ENCODE measurements at places on chromosomes 13 and 19.
A peak's percentile ranks its signal among the peaks of the same experiment; 100 is the strongest.

GRCh38 chr13:19663416-19663979, 30.0 kb downstream of the MPHOSPH8 start:
- no peaks in the 10 kb centered on the region for H3K27me3 ChIP-seq
- H3K4me3 ChIP-seq: no peak overlapping the region
- peaks cover 100% of the 10 kb centered on the region for H3K36me3 ChIP-seq
- no peaks in the 10 kb centered on the region for H3K4me1 ChIP-seq
- H3K27ac ChIP-seq: no peak overlapping the region

- peaks cover 12% of the 10 kb centered on the region for H3K4me1 ChIP-seq
- no peak overlapping the region for H3K27ac ChIP-seq
- DNase-seq: no peak
- H3K4me3 ChIP-seq: no peak overlapping the region
These were observed 3.6 kb downstream of the IFT88 start for GRCh38 chr13:20570517-20570916.

DNA sequence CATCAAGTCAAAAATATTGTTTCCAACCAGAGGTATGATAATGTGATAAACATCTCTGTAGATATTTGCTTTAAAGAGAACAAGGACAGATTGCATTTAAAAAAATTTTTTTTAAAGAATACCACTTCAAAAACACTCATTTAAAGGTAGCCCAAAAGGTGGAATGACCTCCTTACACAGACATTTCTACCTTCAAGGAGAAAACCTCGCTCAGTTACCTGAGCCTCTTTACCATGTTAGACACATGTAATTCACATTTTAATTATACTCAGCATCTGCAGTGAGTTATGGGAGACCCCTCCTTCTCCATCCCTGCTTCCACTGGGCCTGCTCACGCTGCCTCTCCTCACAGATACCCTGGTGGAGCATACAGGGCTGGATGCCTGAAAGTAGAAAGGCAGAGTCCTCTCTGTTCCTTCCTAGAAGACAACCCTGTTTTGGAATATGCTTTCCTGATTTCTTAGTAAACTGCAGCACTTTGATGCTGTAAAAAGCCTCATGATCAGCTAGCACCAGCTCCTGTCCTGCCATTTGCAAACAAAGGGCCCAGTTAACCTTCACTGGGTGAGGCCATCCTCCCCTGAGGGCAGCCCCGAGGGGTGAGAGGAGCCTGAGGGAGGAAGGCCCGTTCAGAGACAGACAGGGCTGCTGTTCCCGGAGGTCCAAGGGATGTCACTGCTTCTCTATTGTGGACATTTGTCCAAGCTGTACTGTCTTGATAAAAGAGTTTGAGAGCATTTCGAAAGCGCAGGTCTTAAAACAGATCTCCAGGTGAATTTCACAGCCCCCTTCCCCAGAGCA, 117.8 kb downstream of the IRS2 start:
- no peak overlapping the region for H3K4me3 ChIP-seq
- H3K27me3 ChIP-seq: no peaks in the 10 kb centered on the region
- H3K36me3 ChIP-seq: no peaks in the 10 kb centered on the region
- no peaks in the 10 kb centered on the region for H3K4me1 ChIP-seq
- H3K27ac ChIP-seq: no peak overlapping the region

GRCh38 chr13:109199280-109199679, 569.9 kb downstream of the MYO16 start:
- peaks cover 5% of the 10 kb centered on the region for H3K4me1 ChIP-seq
- no peaks in the 10 kb centered on the region for H3K36me3 ChIP-seq
- DNase-seq: no peak
- H3K4me3 ChIP-seq: no peak overlapping the region

DNA sequence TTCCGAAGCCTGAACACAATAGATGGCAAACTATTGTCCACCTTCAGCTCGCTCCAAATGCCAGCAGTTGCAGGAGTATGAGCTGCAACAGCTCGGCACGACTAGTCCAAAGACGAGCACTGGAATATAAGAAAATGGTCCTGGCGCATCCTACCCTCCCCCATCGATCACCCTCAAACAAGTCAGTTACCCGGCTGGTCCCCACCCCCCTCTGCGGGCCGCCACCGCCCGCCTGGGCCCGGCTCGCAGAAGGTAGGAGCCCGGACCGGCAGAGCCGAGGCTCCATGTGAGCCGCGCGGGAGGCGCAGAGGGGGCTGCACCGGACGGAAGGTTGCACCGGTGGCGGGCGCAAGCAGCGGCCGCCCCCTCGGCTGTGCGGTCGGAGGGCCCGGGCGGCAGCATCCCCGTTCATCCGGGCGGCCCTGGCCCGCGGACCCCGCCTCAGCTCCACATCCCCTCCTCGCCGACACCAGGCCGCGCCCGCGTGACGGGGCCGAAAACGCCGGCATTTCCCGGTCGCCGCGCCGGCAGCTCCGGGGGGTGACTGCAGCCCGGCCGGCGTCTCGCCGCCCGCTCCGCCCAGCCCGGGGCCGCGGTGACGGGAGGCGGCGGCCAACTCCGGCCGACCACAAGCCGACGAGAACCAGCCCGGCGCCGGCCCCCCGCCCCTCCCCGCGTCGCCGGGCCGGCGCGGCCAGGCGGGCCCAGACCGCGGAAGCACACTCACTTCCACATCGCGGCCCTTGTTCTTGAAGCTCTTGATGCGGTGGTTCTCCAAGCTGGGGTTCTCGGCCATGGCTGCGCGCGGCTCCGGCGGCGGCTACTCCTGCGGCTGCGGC, 552 bp downstream of the KPNA3 start:
- H3K4me3 ChIP-seq: peak overlapping the region; percentile 93
- peaks cover 41% of the 10 kb centered on the region for H3K4me1 ChIP-seq
- DNase-seq: peak; percentile 71
- no peaks in the 10 kb centered on the region for H3K36me3 ChIP-seq

DNA sequence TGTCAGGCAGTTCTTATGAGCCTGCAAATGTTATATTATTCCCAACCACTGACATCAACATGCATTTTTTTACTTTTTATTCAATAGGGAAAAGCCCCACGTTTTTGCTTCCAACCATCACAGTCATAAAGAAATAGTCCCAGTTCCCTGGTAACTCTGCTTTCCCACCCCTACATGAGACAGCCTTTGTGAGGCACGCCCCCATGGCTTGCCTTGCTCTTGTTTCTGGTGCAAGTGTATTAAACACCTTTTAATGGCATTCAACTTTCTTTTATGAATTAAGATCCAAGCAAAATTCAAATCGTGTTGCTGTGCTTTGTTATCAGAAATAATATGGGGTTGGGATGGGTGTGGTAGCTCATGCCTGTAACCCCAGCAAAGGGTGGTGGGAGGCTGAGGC, 54.2 kb upstream of the ZNF429 start:
- H3K27ac ChIP-seq: no peak overlapping the region
- H3K27me3 ChIP-seq: no peaks in the 10 kb centered on the region
- DNase-seq: no peak
- no peaks in the 10 kb centered on the region for H3K36me3 ChIP-seq
- H3K4me1 ChIP-seq: no peaks in the 10 kb centered on the region

GRCh38 chr19:803099-803561, 5.9 kb downstream of the PTBP1 start:
- peak overlapping the region; percentile 85 for H3K4me3 ChIP-seq
- H3K27me3 ChIP-seq: no peaks in the 10 kb centered on the region
- H3K4me1 ChIP-seq: peaks cover 58% of the 10 kb centered on the region
- peaks cover 84% of the 10 kb centered on the region for H3K36me3 ChIP-seq

DNA sequence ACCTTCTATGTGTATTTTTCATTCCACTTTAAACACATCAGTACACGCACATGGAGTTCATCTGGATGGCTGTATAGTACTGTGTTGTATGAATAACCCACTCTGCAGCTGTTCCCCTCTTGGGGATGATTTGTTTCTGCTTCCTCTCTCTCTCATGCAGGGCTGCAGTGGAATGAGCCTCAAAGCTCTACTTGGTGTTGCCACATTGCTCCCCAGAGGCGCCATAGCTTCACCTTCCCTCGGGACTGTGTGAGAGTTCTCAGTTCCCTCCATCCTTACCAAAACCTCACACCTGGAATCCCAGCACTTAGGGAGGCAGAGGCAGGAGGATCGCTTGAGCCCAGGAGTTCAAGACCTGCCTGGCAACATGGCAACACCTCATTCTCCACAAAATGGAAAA, 28.4 kb upstream of the GPR183 start:
- H3K27me3 ChIP-seq: no peaks in the 10 kb centered on the region
- no peak for DNase-seq
- no peaks in the 10 kb centered on the region for H3K4me1 ChIP-seq
- no peak overlapping the region for H3K27ac ChIP-seq
- H3K4me3 ChIP-seq: no peak overlapping the region

- no peak overlapping the region for H3K4me3 ChIP-seq
- H3K36me3 ChIP-seq: peaks cover 98% of the 10 kb centered on the region
- H3K27ac ChIP-seq: no peak overlapping the region
- DNase-seq: no peak
- peaks cover 75% of the 10 kb centered on the region for H3K4me1 ChIP-seq
These were observed 33.9 kb downstream of the CAPN12 start for GRCh38 chr19:38710416-38710702.

GRCh38 chr13:45048890-45049407, 59.6 kb downstream of the GPALPP1 start:
- no peak overlapping the region for H3K27ac ChIP-seq
- H3K36me3 ChIP-seq: no peaks in the 10 kb centered on the region
- H3K4me3 ChIP-seq: no peak overlapping the region
- H3K27me3 ChIP-seq: no peaks in the 10 kb centered on the region

GRCh38 chr13:102280366-102280765, 121.5 kb downstream of the FGF14 start:
- no peak for DNase-seq
- no peaks in the 10 kb centered on the region for H3K36me3 ChIP-seq
- no peak overlapping the region for H3K27ac ChIP-seq
- H3K27me3 ChIP-seq: no peaks in the 10 kb centered on the region
- H3K4me3 ChIP-seq: no peak overlapping the region

GRCh38 chr13:76503766-76504165, 382.4 kb downstream of the KCTD12 start:
- DNase-seq: no peak
- H3K36me3 ChIP-seq: no peaks in the 10 kb centered on the region
- no peak overlapping the region for H3K4me3 ChIP-seq
- no peaks in the 10 kb centered on the region for H3K4me1 ChIP-seq

DNA sequence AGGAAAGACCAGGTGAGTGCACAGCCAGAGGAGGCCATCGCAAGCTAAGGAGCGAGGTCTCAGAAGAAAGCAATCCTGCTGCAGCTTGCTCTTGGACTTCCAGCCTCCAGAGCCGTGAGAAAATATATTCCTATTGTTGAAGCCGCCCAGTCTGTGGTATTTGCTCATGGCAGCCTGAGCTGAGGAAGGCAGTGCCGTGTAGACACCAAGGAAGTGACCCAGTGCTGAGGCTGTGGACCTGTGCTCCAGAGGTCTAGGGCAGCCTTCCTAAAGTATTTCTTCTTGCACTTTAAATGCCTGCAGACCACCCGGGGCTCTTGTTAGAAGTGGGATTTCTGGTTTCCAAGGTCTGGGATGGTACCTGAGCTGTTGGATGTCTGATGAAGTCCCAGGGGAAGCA, 158.5 kb upstream of the KL start:
- DNase-seq: no peak
- no peak overlapping the region for H3K27ac ChIP-seq
- H3K4me1 ChIP-seq: no peaks in the 10 kb centered on the region
- no peak overlapping the region for H3K4me3 ChIP-seq

DNA sequence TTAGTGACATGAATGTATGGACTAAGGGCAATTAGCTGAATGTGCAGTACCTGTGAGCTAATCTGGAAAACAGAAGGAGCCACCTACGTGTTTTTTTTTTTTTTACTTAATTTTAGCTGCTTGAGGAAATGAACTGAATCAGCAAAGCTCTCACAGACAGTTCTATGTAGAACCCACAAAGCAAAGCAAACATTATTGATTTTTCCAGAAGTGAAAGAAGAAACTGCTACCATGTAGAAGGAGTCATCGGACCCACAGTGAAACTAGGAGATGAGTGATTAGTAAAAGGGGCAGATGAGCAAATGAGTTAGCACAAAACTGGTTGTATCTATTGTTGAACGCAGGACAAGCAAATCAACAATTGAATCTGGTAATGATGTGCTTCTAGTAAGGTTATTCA, 94.1 kb upstream of the SLC7A1 start:
- H3K27ac ChIP-seq: no peak overlapping the region
- no peaks in the 10 kb centered on the region for H3K36me3 ChIP-seq
- DNase-seq: no peak
- H3K4me1 ChIP-seq: no peaks in the 10 kb centered on the region

DNA sequence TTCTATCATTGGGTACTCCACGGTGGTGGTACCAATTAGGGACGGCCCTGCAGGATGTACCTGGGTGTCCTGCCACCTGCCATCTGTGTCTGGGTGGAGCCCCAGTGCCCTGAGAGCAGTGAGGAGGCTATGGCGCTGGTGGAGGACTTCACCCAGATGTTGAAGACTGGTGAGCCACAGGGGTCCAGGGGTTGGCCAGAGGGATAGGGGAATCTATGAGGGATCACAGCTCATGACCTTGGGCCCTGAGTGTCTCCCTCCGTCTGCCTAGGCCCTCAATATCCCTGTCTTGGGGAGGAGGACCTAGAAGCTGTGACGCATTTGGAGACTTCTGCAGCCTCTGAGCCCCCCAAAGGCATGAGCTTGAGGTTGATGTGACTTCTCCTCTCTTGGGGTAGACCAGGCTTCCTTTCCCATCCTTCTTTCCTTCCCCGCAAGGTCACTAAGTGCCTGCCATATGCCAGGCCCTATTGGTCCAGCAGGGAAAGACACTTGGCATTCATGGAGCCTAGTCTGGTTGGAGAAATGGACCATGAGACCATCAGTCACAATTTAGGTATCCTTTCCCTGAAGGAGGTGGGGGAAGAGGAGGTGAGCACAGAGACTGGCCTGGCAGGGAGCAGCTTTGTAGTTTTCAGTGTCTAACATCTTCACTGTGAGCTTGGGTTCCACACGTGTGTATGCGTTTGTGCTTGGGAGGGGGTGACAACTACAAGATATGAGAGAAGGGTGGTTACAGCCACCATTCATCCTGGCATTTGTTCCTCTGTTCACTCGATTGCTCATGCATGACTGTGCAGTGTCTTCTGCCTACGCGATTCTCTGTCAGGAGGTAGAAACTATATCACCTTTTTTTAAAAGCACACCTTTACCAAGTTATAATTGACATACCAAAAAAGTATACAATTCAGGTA, 5.1 kb upstream of the MZF1 start:
- H3K36me3 ChIP-seq: peaks cover 21% of the 10 kb centered on the region
- H3K27me3 ChIP-seq: no peaks in the 10 kb centered on the region
- H3K27ac ChIP-seq: no peak overlapping the region
- no peak for DNase-seq
- H3K4me3 ChIP-seq: no peak overlapping the region
